ENCODE measurements at places on chromosomes 5 and 9. TPM values are rescaled to one million over a fixed set of nuclear protein-coding genes. Genes with fewer than 3 reads are reported as not detected.

DNA sequence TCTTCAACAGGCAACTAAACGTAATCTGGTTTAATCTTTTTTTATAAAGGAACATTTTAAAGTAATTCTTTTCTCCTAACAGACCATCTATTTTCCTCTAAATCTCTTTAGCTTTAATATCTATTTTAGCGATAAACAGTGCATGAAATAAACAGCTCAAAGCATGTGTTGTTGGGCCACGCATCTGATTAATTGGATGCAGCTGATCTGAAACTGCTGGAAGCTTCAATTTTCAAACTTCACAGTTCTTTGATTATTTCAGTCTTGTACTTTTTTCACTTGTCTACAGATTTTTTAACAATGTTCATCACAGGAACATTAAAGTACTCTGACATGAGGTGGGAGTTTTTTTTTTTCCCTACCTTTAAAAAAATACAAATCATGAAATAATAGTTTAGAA is 443.6 kb downstream of the HCN1 start:
- no peak for DNase-seq

- DNase-seq, result no peak
Measured at GRCh38 chr9:108483676-108484075, 372.1 kb downstream of the ACTL7B start.

DNA sequence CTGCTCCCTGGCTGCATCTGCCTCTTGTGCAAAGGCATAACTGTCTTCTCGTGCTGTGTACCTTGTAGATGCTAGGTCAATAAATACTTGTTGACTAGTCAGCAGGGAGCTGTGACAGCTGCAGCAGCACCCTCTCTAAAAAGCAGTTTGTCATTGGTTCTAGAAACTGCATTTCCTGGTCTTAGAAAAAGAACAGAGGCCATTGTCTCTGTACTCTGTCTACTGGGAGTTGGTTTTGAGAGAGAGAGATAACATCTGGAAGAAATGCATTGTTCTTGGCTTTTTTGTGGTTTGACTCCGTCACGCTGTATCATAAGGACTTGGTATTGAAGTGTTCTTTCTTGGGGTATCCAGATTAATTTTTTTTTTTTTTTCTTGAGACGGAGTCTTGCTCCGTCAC is 32.3 kb downstream of the SH3GLB2 start:
- DNase-seq, result no peak

GRCh38 chr5:140927228-140927573 is 1.1 kb downstream of the PCDHAC1 start:
- no peak for DNase-seq

The PCDHA9 gene
- 0.26 TPM for total RNA-seq

The CEP72 gene
- total RNA-seq, result 1.5 TPM

The MLANA gene
- not detected for total RNA-seq

Data from fibroblast of lung (primary cell).